Fibroblast of skin of right quadriceps (primary cell): ENCODE measurements at places on chromosomes 3 and 15.
A peak's percentile ranks its signal among the peaks of the same experiment; 100 is the strongest.

DNA sequence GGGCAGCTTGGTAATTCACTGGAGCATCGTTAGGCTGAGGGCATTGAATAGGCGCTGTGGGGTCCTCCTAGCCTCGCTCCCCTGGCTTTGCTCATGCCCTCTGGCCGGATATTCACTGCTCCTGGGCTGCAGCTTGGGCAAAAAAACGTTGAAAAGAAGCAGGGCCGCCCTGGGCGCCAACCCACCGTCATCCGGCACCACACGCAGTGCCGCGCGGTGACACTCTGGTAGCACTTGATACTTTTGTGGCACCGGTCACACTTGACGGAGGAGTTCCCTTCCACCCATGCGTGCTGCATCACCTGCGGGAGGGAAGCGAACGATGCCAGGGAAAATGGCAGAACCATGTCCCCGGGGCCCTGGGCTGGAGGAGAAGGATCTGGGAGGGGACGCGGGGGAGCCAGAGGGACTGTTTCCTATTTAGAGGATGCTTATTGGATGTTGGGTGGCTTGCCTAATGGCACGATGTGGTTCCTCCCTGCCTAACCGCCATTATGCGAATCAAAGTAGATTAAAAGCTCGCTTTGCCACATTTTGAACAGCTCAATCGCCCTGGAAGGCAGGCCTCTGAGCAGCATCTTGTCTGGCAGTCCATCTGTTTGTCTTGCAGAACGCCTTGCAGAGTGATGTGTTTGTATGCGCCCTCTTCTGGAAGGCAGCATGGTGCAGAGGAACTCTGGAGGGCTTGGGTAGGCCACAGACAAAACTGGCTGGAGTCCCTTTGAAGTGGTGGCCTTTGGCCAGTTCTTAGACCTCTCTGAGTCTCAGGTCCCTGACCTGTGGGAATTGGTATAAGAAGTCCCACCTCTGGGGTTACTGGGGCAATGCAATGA, 93.2 kb downstream of the DGKG start:
- peak; percentile 9 for DNase-seq

DNA sequence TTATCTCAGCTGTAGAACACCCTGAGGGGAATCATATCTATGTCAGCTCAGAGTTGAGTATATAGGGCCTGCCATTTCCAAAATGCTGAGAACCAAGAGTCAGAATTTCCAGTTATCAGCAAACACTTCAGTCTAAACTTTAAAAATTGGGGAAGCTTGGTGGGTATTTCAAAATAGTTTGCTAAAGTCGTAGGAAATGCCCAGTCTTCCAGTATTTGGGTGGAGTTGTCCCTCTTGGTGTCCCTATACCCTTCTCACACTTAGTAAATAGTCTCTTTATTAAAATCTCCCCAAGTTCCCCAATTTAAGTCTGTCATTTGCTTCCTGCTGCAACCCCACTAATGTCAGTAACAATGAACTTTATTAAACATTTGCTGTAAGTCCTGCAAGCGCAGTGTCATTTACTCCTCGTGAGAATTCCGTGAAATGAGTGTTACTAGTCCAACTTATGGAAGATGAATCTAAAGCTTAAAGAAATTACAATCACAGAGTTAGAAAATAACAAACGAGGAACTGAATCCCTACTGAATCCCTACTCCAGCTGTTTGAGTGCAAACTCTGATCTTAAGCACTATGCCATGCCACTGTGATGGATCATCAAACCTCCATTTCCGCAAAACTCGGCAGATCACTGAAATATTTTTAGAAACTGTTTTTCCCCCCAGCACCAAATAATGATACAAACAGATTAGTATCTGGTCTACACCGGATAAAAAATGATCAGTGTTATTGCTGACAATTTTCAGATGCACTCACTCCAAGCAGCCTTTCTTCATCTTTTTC, 341.7 kb upstream of the PROK2 start:
- DNase-seq, result peak; percentile 53

GRCh38 chr15:74378848-74379247, 11.4 kb upstream of the CYP11A1 start:
- peak; percentile 65 for DNase-seq

DNA sequence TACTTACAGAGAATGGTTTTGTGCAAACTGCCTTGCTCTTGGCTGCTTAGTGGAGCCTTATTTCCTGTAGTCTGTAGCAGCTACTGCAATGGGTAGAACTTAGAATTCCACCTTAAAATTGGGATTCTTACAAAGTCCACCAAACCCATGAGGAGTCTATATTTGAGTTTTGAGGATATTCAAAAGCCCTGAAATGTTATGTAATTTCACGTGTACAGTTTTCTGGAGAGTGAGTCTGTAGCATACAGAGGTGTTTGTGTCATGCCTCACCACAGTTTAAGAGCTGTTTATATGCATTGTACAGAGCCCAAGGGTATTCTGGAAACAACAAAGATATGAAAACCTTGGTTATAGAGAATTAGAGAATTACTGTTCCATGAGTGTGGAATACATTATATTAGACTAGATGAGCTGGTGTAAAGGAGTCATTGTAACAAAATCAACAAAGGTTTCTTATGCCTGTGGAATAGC, 114.4 kb downstream of the MBNL1 start:
- DNase-seq, result no peak

DNA sequence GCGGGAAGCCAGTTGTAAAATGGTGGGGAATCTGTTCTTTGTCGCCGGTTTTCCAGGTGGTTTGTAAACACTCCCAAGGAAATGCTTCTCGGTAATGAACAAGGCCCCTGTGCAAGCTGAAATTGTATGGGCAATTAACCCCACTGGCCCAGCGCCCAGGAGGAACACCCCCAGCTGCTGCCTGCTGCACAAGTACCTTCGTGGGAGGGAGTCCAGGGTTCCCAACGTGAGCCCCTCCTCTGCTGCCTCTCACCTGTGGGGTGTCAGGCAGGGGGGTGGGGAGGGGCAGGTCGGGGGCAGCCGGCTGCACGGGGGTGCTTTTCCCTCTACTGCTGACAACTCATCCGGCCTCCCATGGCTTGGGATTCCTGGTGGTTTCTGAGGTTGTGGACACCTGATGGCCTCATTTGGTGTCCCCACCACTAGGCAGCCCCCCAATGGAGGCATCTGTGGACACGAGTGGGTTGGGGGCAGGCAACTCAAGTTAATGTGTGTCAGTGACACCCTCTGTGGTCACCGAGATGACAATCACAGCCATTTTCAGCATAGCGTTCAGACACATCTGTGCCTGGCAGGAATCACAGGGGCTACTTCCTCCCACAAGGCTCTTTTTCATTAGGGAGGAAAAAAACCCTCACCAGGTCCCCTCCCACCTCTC, 35.6 kb upstream of the PRR23E start:
- DNase-seq, result no peak

- DNase-seq, result peak; percentile 62
These were observed 42.8 kb downstream of the ZNF609 start for GRCh38 chr15:64503197-64503596.

DNA sequence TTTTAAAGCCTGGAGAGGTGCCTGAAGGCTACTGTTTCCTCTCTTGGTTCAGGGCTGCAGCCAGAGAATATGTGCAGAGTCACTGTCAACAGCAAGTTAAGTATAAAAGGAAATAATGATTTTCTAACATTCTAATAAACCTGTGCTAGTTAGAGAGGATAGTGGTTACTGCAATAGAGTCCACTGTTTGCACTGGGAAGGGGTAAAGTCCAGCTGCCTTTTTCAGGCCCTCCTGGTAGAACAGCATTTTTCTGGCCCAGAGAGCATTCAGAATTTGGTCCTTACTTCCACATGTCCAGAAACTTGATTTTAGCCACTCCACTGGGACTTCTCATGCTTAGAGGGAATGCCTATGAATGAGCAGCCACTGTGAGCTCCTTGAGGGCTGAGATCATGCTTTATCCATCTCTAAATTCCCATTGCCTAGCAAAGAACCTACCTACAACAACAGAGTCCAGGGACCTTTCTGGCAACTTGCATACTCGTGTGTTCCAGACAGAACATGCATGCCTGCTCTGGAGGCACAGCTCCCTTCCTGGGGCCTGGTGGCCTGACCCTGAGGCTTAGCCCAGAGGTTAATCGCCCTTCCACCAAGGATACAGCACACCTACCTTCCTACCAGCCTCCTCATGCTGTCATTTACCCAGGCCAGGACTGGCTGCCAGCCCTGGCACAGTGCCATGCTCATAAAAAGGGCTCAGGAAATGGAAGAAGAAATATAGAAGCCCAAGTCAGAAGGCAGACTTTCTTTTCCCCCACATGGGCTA, 50.3 kb upstream of the ATP13A3 start:
- peak; percentile 31 for DNase-seq

GRCh38 chr3:151085889-151086483, 522 bp downstream of the MED12L start:
- DNase-seq, result no peak

DNA sequence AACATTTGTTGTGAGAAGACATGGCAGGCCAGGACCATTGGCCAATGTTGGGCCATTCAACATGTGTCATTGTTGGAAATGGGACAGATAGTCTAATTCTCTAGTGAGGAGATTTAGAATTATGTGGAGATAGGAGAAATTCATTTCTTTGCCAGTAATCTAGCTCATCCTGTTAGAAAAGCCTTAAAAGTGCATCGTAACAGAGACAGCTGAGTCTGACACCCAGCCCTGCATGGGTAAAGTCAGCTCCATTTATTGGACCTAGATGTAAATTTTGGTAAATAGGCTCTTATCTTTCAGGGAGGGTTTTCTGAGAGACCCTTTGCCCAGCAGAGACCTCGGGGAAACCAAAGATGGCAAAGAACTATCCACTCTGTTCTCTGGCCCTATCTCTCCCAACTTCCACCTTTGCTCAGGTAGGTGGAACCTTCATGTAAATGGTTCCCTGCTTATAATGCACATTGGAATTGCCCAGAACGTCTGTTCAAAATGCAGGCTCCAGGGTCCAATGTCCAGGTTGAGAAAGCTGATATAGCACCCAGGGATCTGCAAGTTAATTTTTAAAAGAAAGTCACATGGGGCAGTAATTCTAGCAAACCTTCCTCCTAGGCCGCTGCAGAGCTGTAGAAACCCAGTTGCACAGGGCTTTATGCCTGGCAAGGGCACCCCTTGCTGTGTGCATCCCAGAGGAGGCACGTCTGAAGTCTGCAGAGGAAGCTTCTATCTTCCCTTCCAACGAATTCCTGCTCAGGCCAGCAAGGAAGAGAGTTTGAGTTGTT, 365.9 kb upstream of the PROK2 start:
- DNase-seq, result no peak

DNA sequence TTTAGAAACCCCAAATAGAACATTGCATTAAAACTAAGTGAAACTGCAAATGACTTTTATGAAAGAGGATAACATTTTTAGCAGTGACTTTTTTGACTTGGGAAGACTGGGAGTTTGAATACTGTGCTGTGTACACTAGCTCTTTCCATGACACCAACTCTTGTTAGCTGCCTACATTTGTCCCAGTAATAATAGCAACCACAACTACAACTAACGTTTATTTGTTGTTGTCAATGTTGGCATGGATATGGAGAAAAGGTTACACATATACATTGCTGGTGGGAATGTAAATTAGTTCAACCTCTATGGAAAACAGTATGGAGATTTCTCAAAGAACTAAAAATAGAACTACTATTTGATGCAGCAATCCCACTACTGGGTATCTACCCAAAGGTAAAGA, 329.6 kb upstream of the ADAMTS9 start:
- DNase-seq, result no peak
